Caudate nucleus (tissue), 63 donors: ENCODE measurements at places on chromosomes 5 and 9.

GRCh38 chr5:8383616-8384015, 514.7 kb downstream of the MTRR start:
- no peak for DNase-seq

GRCh38 chr5:13939638-13940037, 4.8 kb downstream of the DNAH5 start:
- DNase-seq = no peak

DNA sequence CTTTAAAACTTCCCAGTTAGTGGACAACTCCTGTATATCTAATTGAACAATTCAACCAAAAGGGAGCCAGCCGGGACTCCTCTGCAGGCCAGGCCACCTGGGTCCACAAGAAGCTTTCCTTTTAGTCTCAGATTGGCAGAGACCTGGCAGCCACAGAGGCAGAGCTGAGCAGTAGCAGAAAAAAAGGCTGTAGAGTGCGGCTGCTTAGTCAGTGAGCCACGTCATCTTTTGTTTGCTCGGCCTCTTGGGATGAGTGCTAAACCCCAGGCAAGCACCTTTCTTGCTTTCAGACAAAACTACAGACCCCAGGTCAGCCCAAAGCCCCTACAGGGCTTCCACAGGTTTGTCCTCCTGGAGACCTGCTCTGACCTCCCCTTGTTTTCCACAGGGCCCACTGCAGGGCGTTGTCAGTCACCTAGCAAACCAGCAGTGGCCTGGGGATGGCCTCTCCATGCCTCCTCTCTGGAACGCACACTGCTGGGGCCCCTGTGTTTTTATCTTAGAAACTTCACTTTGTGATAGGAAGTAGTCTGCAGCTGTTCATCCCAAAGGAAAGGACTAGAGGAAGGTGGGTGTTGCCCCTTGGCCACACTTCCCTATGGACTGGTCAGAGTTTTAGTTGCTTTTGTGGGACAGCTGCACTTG, 49.9 kb downstream of the SHB start:
- DNase-seq = no peak

DNA sequence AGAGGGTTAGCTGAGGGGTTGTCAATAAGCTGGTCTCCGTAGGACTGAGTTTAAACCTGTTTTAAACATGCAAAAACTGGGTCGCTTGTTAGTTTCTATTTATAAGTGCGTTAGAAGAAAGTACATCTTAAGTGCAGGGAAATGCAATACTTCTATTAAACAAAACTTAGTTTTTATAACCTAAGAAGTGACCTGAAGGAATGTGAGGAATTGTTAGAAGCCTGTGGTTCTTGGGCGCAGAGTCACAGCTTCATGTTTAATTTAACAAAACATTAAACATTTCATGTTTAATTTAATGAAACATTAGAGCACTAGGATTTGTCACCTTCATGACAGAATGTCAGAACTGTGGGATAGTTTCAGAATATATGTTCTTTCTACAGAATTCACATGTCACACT, 469.2 kb upstream of the WWC1 start:
- no peak for DNase-seq

DNA sequence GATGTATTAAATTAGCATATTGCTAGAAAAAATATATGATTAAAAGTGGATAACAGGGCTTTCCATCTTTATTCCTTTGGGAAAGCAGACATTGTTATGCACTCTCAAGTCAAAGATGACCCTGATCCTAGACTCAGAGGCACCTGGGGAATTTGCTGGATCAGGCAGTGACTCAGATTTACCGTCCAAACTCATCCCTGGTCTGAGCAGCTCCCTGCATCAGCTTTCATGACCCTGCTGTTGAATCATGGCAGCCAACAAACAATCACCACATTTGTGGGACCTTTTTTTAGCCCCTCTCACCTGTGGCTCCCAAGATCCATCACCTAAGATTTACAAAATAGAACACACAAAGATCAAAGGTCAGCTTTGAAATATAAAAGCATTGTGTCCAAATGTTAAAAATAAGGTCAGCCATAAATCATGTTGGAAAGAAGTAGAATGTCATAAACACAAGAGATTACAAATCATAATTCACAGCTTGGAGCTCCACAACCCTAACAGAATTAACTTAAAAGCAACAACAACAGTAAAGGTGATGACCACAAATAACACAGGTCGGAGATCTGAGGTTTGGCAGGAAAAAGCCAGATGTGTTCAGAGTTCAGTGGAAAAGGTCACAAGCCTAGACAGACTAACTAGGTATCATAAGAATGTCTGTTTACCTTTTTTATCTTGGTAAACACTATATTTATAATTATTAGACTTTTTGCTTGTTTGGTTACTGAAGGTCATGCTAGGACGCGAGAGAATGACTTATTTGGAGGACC, 55.5 kb downstream of the ZFAND5 start:
- DNase-seq = no peak

DNA sequence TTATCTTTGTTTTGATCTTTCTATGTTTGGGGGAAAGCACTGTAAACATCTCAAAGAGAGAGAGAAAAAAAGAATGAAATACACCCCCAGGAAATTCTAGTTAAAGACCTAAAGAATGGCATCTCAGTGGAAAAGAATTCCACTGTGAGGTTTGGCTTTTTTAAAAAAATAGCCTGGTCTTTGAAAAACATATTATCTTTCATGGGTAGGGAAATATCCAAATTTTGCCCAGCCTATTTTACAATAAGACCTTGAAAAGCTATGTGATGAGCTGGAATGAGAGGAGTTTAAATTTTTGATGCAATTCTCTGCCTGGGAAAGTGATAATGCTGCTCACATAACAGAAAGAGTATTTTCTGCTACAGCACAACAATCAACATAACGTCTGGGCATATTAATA, 348.1 kb upstream of the WWC1 start:
- no peak for DNase-seq
